ENCODE measurements at places on chromosomes 16 and 17. TPM values are rescaled to one million over a fixed set of nuclear protein-coding genes. Genes with fewer than 3 reads are reported as not detected.

DNA sequence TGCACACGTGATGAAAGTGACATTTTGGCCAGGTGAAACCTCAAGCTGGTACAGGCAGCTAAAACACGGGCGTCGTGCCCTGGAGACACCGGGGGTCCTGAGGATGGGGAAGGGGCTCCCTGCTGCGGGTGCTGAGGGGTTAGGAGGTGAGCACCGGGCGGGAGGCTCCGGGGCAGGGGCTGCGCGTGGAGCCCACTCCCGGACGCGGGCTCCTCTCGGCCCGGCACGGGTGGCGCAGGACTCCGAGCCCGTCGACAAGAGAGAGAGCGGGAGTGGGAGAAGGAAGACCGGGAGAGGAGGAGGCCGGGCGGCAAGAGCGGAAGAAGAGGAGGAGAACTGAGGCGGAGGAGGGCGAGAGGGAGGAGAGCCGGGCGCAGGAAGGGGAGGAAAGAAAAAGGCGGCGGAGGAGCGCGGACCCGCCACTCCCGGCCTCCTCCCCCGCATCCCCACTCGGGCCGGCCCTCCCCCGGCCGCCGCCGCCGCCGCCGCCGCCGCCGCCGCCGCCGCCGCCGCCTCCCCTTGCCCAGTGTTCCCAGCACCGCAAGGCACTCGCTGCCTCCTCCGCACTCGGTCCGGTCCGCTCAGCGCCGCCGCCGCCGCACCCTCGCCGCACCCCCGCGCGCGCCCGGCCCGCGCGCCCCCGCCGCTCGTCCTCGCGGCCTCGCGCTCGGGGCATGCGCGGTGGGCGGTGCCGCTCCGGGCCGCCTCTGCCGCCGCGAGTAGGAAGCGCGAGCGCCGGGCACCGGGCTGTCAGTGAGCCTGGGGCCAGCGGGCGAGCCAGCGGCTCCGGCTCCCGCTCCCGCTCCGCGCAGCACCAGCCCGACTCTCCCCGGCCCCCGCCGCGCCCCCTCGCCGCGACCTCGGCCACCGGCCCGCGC lies at the start of gene PRKCA:
Gene PRKCA (plus strand): TSS at position 750 of the 878 bp plus-strand sequence.
- H3K27me3 ChIP-seq, result no peaks in the 10 kb centered on the region
- DNase-seq, result peak; percentile 80
- H3K4me3 ChIP-seq, result peak within 1 kb of the TSS; percentile 94
- peak within 1 kb of the TSS; percentile 21 for H3K27ac ChIP-seq
- peaks cover 6% of the 10 kb centered on the region for H3K4me1 ChIP-seq
- no peaks in the 10 kb centered on the region for H3K36me3 ChIP-seq

DNA sequence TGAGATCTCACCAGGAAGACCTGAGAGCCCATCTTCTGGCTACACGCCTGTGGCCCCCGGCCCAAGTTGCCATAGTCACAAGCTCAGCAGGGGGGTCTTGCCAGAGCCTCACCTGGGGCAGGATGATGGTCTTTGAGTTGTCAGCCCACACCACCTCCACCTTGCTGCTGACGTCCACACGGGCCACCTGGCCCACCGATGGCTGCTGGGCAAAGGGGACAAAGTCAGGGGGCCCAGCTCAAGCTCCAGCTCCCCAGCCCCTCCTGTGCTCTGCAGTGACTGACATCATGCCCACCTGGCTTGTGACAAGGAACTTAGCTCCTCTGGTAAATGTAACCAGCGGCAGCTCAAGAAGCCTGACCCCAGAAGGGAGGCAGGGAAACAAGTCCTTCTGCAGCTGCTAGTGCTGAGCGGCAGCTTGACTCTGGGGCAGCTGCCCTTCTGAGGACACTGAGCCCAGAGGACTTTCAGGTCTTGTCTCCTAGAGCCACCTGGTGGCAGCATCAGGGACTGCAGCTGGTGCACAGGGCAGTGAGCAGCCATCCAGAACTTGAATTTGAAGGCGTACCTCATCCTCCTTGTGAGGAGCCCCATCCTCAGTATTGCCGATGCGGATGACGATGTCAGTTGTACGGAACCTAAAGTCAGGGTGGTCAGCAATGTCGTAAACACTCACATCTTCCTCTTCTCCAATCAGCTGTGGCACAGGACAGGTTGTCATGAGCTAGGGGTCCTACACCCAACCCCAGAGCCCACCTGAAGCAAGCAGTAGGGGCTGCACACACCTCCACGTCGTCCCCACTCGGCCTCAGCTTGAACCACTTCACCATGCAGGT lies 13.5 kb downstream of the SPHK1 start:
- H3K27me3 ChIP-seq, result no peaks in the 10 kb centered on the region
- peaks cover 80% of the 10 kb centered on the region for H3K36me3 ChIP-seq
- peak; percentile 88 for DNase-seq
- no peak overlapping the region for H3K4me3 ChIP-seq

DNA sequence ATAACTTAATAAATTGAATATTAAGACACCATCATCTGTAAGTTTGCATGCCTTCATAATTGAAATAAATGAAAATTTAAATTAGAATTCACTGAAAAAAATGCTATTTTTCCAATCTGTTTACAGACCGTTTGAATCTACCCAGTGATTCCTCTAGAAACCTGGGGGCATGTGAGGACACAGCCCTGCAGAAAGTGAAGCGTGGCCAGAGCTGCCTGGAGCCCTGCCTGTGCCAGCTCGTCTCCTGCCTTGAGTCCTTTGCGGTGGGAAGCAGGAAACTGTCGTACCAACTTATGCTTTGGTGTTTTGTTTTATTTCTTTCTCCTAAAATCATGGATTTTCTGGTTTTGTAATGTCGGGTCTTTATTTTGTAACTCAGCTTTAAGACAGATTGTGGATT lies 67.8 kb upstream of the FA2H start:
- peaks cover 1% of the 10 kb centered on the region for H3K4me1 ChIP-seq
- no peaks in the 10 kb centered on the region for H3K36me3 ChIP-seq
- H3K27me3 ChIP-seq, result no peaks in the 10 kb centered on the region
- H3K27ac ChIP-seq, result no peak overlapping the region
- H3K4me3 ChIP-seq, result no peak overlapping the region
- peak; percentile 74 for DNase-seq

DNA sequence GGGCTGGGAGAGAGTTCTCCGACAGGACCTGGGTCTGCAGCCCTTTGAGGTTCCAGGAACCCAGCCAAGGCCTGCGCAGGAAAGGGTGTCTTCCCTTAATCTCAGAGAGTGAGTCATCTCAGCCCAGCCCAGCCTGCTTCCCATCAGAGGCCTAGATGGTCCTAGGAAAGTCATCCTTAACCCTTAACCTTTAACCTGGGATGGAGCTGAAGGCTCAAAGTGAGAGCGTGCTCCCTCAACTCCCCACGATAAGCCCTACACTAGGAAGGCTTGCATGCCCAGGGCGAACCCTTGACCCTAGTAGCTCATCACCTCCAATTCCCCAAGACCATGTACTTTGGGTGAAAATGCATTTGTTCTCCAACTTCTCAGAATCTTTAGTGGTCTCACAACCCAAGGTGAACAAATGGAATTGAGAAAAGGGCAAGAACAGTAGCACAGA lies 4.8 kb upstream of the ATXN7L3 start:
- H3K4me1 ChIP-seq, result peaks cover 20% of the 10 kb centered on the region
- H3K4me3 ChIP-seq, result no peak overlapping the region
- H3K27ac ChIP-seq, result peak overlapping the region; percentile 17
- no peak for DNase-seq

DNA sequence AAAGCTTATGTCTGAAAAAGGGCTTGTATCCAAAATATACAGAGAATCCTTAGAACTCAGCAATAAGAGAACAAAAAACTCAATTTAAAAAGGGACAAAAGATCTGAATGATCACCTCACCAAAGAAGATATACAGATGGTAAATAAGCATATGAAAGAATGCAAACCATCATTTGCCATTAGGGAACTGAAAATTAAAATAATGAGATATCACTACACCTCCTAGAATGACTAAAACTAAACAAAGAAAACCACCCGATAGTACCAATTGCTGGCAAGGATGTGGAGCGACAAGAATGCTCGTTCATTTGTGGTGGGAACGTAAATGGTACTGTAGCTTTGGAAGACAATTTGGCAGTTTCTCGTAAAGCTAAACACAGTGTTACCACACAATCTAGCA lies 66.9 kb upstream of the MPHOSPH6 start:
- H3K4me3 ChIP-seq, result no peak overlapping the region
- no peaks in the 10 kb centered on the region for H3K4me1 ChIP-seq
- H3K27me3 ChIP-seq, result no peaks in the 10 kb centered on the region
- no peaks in the 10 kb centered on the region for H3K36me3 ChIP-seq
- no peak for DNase-seq

The PRSS36 gene
- 8.3 TPM for total RNA-seq

- DNase-seq, result no peak
- H3K4me3 ChIP-seq, result no peak overlapping the region
- H3K4me1 ChIP-seq, result no peaks in the 10 kb centered on the region
- no peaks in the 10 kb centered on the region for H3K27me3 ChIP-seq
- H3K27ac ChIP-seq, result no peak overlapping the region
- H3K36me3 ChIP-seq, result no peaks in the 10 kb centered on the region
Measured at GRCh38 chr16:85246973-85247372, 134.7 kb upstream of the CIBAR2 start.

The TMEM106A gene
- total RNA-seq, result 13.5 TPM

DNA sequence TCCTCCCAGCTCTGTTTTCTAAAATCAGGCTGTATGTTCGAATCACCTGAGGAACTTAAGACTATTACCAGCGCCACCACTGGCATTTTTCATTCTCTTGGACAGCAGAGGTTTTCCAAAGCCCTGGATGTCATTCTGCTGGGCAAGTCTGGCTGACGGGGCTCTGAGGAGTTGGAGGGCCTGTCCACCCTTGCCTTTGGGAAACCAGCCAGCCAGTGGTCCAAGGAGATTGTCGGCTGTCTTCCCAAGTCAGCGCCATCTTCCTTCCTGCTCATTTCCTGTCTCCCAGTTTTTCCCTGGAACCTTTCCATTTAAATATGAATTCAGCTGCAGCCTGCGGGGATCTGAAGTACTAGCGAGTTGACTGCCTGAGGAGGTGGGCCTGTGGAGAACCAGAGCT lies 258.3 kb downstream of the PRKCA start:
- H3K27me3 ChIP-seq, result no peaks in the 10 kb centered on the region
- H3K36me3 ChIP-seq, result no peaks in the 10 kb centered on the region
- DNase-seq, result no peak
- peaks cover 4% of the 10 kb centered on the region for H3K4me1 ChIP-seq
- no peak overlapping the region for H3K27ac ChIP-seq

The RNF157 gene
- 4.3 TPM for total RNA-seq

DNA sequence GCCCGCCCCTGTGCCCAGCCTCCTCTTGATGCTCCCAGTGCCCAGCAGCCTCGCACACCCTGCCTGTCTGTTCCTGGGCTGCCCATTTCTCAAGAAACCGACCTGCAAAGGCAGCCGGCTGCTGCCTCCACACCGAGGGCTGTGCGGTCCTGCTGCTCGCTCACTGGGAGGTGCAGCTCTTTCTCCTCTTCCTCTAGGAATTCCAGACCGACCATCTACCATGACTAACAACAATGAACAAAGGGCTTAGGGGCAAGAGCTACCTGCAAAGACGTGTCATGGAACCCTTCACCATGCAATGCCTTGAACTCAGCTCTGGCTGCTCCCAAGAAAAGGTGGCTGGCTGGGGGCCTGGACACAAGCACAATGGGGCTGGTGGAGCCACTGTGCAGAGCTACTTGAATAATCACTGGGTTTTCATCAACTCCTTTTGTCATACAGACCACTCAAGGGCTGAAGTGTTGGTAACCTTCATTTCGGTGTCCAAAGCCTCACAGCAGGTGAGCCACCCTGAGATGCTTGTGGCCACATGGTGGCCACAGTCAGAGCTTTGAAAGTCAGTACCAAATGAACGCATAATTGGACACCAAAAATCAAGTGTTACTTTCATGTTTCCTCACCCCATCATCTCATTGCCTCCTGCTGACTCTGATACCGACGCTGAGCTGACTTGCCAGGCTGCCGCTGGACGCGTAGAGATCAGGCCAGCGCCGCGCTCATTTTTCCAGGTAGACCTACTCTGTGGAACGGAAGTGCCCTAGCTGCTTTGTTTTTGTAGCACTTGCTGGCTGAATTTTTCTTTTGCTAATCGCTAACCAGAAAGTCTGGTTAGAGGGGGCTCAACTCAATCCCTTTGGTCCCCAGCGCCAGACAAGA lies 19.8 kb downstream of the CYB561 start:
- no peak overlapping the region for H3K27ac ChIP-seq
- DNase-seq, result peak; percentile 10
- no peaks in the 10 kb centered on the region for H3K4me1 ChIP-seq

DNA sequence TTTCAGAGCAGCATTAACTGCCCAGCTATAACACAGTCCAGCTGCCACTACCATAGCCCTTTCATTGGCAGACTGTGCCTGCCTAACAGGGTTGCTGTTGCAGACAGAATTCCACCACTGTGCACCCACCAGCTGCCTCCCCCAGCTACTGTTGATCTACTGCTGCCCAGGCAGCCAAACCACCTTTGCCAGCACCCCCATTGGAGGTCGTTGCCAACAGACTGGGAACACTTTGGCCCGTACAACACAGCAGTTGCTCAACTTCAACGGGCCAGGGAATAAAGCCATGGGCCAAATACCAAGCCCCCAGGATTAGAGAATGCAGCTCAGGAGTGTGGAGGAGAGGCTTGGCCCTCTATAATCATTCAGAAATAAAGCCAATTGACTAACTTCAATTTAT lies 473.6 kb downstream of the CDH11 start:
- no peak overlapping the region for H3K27ac ChIP-seq

DNA sequence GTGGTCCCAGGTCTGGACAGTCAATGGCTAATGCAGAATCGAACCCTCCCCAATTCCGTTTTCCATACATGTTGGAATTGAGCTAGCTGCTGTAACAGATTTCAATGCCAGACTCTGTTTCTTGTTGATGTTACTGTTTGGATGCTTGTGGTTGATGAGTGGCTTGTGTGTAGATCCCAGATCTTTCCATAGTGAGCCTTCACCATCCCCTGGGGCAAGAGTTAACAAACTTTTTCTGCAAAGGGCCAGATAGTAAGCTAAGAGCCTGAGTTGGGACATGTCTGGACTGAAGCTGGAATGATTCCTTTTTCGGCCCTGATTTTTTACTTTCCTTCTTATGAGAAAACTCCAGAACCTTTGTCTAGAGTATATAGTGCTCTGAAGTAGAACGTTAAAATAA lies 296.3 kb downstream of the CPPED1 start:
- DNase-seq, result no peak
- no peak overlapping the region for H3K4me3 ChIP-seq
- no peaks in the 10 kb centered on the region for H3K27me3 ChIP-seq
- no peaks in the 10 kb centered on the region for H3K4me1 ChIP-seq
- H3K36me3 ChIP-seq, result no peaks in the 10 kb centered on the region

- no peaks in the 10 kb centered on the region for H3K36me3 ChIP-seq
- no peak for DNase-seq
- H3K27me3 ChIP-seq, result peaks cover 4% of the 10 kb centered on the region
- no peak overlapping the region for H3K4me3 ChIP-seq
Measured at GRCh38 chr17:38415250-38416194, 12.7 kb upstream of the ARHGAP23 start.

GRCh38 chr17:77957235-77957856 lies 1.2 kb upstream of the TNRC6C start:
- DNase-seq, result no peak
- H3K27me3 ChIP-seq, result no peaks in the 10 kb centered on the region
- H3K27ac ChIP-seq, result peak overlapping the region; percentile 99
- no peaks in the 10 kb centered on the region for H3K36me3 ChIP-seq
- peak overlapping the region; percentile 71 for H3K4me3 ChIP-seq

GRCh38 chr17:33024688-33025486 lies 33.2 kb downstream of the SPACA3 start:
- H3K27me3 ChIP-seq, result no peaks in the 10 kb centered on the region
- no peak overlapping the region for H3K27ac ChIP-seq
- DNase-seq, result no peak
- no peaks in the 10 kb centered on the region for H3K4me1 ChIP-seq
- no peak overlapping the region for H3K4me3 ChIP-seq
- no peaks in the 10 kb centered on the region for H3K36me3 ChIP-seq

Data from adrenal gland (tissue), 19 donors.